ENCODE measurements at places on chromosomes 16 and 17.

DNA sequence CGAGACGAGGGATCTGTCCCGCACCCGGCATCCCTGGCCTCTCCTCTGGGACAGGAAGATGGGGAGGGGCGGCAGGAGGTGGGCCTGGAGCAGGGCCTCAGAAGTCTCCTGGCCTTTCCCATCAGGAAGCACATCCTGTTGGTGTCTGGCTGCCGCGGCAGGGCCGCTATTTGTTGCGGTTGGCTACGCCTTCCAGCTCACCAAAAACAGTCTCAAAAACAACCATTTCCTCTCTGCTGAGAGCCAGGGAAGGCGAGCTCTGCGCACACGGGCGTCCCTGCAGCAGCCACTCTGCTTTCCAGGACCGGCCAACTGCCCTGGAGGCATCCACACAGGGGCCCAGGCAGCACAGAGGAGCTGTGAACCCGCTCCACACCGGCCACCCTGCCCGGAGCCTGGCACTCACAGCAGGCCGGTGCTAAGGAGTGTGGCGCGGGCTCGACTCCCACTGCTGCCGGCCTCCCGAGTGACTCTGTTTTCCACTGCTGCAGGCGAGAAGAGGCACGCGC lies at the start of gene TMEM204:
Gene TMEM204, plus strand, starts transcription at position 224 of the 509 bp plus-strand sequence. CDS start 610 bp downstream, outside the sequence.
- DNase-seq = peak; percentile 69

GRCh38 chr16:9840761-9841665 lies 341.2 kb downstream of the GRIN2A start:
- DNase-seq = no peak

DNA sequence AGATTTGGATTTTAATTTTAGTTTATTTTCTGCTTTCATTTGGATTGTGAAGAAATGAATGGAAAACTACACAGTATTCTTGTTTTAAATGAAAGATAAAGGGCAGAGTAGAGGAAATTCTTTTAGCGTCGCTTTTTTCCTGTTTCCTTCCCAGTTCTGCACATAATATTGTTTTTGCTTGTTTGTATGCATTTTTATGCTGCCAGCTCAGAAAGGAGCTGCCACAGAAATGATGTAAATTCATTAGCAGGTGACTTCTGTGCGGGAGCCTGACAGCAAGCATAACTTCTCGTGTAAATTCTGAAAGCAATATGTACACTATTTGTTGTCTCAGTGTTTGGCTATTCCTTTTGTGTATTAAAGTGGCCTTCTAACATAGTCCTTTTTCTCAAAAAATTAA lies 234.6 kb downstream of the PHKB start:
- DNase-seq = no peak

DNA sequence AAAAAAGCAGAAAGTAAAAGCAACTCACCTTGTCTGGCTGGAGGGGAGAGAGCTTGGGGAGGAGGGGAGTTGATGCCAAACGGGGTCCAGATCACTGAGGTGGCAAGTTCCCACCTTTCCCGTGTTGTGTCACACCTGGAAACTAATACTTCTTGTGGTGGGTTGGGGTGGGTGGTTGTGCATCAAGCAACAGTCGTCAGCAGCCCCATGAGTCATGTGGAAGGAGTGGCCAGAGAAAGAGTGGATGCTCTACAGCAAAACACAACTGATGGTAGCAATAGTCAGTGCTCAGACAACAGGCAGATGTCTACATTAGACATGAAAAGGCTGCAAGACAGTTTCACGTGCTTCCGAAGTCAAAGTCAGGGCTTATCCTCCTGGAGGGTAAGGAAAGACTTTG lies 35.4 kb downstream of the ARSG start:
- no peak for DNase-seq

DNA sequence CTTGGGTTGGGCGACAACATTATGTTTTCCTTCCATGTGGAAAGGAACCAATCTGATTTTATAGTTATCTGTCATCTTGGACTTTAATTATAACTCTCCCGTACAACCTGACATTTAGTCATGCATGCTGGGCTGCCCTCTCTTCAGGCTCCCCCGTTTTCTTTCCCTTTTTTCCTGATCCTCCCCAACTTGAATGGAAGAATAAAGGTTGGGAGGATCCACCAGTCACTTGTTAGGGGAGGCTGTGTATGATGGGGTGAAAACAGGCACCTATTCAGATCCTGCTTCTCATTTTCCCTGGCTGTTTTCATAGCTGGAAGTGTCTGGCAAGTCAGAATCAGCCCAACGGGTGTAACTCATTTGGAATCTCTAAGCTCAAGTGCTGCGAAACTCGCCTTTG lies 267.2 kb upstream of the SALL1 start:
- no peak for DNase-seq

- DNase-seq = no peak
Measured at GRCh38 chr16:9212621-9213020, 121.2 kb downstream of the HAPSTR1 start.

DNA sequence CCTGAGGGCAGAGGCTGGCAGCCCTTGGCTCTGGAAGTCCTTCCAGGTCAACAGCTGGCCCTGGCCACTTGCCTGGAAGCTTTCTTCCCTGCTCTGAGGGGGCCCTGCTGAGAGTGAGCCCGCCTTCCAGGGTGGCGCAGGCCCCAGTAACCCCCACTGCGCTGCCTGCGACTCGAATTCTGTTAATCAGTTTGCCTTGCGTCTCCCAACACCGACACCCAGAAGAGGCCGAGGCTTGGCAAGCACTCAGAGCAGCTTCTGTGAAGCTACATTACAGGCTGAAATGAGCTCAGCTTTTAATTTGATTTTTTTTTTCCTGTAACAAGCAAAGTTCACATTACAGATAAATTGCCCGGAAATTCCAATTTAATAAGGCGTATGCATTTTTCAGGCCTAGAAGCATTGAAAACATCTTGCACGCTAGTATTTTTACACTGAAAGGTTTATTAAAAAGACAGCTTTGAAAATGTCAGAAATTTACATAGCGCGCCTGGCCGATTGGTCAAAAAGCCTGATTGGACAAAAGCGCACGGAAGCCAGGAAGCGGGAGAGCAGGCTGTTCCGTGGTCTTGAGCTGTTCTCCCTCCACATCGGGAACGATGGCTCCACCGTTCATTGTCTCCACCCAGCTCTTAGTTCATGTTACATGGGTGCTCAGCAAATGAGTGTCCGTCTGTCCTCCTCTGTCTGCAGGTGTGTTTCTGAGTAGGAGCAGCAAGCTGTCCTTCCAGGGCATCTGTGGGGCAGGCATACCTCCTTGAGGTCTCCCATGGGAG lies 65.5 kb upstream of the HSBP1 start:
- DNase-seq = no peak

DNA sequence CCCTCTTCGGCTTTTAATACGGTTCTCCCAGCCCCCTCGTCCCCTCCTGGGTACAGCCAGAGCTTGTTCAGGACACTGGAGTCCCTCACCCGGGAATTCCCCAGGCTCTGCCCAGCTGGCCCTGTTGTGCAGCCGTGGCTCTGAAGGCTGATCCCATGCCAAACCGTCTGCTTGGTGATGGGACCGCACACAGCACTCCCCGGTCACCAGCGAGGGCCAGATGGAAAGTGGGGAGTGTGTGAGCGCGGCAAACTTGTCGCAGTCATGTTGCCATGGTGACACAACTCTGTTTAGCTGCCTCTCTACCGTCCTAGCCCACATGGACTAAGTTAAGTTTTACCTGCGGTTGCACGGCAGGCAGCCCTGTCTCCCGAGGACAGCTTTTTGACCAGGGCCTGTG lies 107.9 kb downstream of the RAP1GAP2 start:
- no peak for DNase-seq

DNA sequence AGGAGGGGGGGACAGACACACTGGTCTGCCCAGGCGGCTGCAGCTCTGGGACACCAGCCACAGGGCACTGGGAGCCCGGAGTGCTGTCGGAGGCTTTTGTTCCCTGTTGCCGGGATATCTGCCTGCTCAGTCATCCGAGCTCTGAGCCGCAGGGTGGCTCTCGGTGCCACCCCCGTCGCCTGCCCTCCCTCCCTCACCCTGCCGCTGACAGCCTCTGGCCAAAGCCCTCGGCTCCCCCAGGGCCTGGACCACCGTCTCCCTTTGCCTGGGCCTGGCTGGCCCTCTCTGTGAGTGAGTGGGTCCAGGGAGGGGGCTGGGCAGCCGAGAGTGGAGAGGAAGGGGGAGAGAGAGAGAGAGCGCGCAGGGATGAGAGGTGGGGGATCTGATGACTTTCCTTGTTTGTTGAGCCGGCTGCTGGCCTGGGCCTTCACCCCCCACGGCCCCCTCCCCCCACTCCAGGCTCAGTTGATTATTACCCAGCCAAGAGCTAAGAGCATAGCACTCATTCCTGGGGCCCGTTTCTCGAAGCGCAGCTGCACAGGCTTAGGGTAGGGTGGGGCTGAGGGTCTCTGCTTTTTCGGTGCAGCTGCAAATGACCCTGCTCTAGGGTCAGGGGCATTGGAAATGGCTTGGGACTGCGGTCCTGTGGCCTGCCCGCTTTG lies 2.7 kb downstream of the FOXJ1 start:
- DNase-seq = no peak

DNA sequence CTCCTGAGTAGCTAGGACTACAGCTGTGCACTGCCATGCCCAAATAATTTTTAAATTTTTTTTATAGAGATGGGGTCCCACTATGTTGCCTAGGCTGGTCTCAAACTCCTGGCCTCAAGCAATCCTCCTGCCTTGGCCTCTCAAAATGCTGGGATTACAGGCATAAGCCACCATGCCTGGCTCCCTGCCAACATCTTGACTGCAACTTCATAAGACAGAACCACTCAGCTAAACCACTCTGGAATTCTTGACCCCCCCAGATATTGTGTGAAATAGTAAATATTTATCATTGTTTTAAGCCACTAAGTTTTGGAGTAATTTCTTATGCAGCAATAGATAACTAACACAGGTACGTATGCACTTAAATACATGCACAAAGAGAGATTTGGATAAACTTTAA lies 26.0 kb downstream of the DYNLL2 start:
- no peak for DNase-seq

All from GM12891 (cell line).